ENCODE measurements at places on chromosomes 2 and 18.

- peak; percentile 91 for DNase-seq
Measured at GRCh38 chr2:15115776-15116175, 445.4 kb downstream of the NBAS start.

GRCh38 chr2:169010633-169011460 lies 20.3 kb downstream of the ABCB11 start:
- no peak for DNase-seq

DNA sequence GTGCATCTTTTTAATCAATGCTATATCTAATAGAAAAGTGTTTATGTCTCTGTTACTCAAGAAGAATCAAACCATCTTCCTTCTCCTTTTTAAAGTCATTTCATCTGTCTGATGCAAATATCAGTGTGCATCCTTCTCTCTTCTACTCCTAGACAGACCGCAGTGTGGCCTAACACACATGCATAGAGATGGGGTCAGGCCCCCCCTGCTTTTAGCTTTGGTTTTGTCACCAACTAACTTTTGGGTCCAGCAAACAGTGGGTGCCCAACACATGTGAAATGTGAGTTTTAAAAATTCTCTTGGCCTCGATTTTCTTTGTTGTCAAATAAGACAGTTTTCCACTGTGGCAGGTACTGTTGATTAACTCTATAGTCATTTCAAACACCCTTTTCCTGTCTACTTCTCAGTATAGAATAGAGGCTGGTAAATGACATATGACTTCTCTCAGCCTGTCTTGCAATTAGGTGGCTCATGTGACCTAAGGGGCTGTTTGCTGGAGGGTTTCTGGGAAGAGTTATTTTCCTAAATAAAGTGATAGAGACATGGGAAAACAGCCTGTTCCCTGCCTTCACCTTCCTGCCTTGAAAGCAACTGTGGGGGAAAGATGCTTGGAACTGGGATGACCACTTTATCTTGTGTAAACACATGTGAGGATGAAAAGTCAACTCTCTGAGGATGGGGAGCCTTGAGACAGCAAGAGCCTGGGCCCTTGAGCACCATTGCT lies 65.7 kb upstream of the DARS1 start:
- no peak for DNase-seq

- no peak for DNase-seq
Measured at GRCh38 chr18:45517181-45517741, 98.0 kb upstream of the SLC14A2 start.

- no peak for DNase-seq
Measured at GRCh38 chr2:223647258-223647952, 45.2 kb upstream of the SCG2 start.

- DNase-seq = no peak
Measured at GRCh38 chr2:42438685-42439084, 55.1 kb downstream of the KCNG3 start.
